Right lung (tissue), 10 donors: ENCODE measurements at places on chromosomes 13 and 19. TPM values are rescaled to one million over a fixed set of nuclear protein-coding genes. Genes with fewer than 3 reads are reported as not detected.

The RAB4B gene
- 10.4 TPM for polyA plus RNA-seq

The MIA gene
- polyA plus RNA-seq, result 0.49 TPM

DNA sequence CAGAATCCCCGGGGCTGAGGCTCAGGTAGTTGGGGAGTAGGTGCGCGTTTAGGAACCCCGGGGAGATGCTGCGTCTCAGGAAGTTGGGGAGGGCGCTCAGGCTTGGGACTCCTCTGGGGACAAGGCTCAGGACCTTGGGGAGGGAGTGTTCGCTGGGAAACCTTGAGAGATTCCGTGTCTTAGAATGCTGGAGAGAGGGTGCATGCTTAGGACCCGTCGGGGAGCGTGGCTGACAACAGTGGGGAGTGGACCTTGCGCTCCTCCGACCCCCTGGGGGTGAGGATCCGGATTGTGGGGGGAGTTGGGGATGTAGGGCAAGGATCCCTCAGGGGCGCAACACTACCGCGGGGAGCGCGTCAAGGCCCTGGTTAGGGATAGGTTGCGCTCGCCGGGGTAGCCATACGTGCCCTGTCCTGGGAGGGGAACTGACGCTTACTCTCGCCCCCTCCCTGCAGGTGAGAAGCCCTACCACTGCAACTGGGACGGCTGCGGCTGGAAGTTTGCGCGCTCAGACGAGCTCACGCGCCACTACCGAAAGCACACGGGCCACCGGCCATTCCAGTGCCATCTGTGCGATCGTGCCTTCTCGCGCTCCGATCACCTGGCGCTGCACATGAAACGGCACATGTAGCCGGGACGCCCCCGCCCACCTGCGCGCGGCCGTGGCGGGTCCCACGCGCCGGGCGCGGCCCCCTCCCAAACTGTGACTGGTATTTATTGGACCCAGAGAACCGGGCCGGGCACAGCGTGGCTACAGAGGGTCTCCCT is 2.0 kb downstream of the KLF2 start:
- no peak for DNase-seq

DNA sequence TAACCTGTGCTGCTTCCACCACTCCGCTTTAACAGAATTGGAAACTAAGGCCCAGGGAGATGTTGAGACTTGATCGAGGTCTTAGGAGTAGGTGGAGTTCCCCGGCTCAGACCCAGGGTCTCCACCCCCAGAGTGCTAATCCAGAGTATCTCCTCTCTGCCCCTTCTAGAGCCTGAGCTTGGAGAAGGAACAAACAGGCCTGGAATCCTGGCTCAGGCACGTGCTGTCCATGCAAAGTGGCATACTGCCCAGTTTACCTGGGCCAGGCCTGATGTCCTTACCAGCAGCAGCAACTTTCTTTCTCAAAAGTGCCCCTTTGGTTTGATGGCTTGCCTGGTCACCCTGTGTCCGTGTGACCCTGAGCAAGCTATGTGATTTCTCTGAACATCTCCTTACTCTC is 3.7 kb downstream of the SYNGR4 start:
- no peak for DNase-seq

DNA sequence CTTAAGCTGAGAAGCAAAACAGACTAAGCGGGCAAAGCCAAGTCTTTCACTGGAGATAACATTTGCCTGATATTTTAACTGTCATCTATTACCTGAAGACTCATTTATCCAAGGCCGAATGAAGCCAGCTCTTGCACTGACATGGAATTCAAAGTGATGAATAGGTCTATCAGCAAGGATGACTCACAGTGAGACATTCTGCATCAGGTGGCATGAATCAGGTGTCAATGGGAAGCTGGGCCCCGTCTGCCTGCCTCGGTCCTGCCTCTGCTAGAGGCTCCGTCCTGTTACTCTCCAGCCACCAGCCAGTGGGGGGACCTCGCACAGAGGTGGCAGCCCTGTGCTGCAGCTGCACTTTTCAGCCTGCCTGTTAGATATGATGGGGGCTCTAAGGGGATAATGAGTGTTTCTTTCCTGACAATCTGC is 23.5 kb downstream of the STARD13 start:
- no peak for DNase-seq
